ENCODE measurements at places on chromosomes 2 and 18.

GRCh38 chr2:62706721-62707521 lies 1.4 kb downstream of the EHBP1 start:
- no peak for DNase-seq

GRCh38 chr18:80143881-80144280 lies 34.8 kb downstream of the ADNP2 start:
- DNase-seq = no peak

DNA sequence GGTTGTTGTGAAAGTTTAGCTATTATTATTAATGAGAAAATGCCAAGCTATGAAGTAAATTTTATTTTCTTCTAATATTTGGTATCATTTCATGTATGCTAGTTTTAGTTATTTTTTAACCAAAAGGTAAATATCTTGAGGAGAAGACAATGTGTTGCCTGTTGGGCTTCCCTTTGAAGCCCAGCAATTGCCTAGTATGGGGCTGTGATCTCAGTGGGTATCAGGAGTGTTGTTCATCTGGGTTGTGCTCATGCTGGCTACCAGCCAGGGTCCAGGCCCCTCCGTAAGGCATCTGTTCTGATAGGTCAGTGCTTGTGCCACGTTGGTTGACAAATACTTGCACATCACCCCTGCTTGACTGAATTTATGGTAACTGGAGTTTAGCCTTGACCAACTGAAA lies 38.0 kb upstream of the DARS1 start:
- no peak for DNase-seq

DNA sequence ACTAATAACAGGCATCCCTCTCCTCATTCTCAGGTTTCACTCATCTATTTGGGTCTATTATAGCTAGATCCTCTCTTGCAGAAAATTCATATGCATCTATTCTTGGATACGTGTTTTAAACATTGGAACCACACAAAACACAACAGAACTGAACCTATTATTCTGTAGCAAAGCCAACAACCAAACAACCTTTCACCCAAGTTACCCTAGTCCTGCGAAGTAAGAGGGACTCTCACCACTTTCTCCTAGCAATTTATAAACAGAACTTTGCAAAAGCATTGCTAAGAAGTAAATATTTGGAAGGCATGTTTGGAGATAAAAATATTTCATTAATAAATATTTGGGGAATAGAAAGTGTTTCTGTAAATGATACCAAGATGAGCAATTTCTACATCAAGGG lies 20.4 kb upstream of the SH3BP4 start:
- DNase-seq = no peak

- DNase-seq = no peak
These were observed 51.2 kb downstream of the SLC4A5 start for GRCh38 chr2:74291886-74292621.

- DNase-seq = no peak
These were observed 532.7 kb upstream of the DCC start for GRCh38 chr18:51807336-51807735.

DNA sequence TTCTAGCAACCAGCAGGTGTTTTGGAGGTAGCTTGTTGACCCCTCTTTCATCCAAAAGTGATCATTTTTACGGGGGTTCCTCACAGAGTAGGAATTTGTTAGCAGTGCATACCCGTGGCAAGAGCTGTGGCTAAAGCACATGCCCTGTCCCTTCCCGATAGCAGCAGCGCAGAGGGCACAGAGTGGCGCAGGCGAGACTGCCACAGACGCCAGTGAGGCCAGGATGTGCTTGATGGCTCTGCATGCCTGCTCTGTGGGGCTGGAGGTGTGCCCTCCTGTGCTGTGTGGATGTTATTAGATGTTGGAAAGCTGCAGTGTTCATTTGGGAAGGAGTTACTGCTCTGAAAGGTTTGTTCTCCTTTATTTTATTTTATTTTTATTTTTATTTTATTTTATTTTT lies 153.6 kb downstream of the FAM210A start:
- DNase-seq = no peak

GRCh38 chr2:181157326-181157725 lies 176.9 kb downstream of the UBE2E3 start:
- DNase-seq = no peak

- DNase-seq = no peak
These were observed 96.4 kb downstream of the TCF4 start for GRCh38 chr18:55491616-55492015.

GRCh38 chr2:228318218-228318617 lies 136.7 kb upstream of the SPHKAP start:
- no peak for DNase-seq

GRCh38 chr2:155770516-155770915 lies 562.0 kb downstream of the NR4A2 start:
- no peak for DNase-seq

GRCh38 chr18:9814431-9814830 lies 71.3 kb upstream of the TXNDC2 start:
- no peak for DNase-seq

DNA sequence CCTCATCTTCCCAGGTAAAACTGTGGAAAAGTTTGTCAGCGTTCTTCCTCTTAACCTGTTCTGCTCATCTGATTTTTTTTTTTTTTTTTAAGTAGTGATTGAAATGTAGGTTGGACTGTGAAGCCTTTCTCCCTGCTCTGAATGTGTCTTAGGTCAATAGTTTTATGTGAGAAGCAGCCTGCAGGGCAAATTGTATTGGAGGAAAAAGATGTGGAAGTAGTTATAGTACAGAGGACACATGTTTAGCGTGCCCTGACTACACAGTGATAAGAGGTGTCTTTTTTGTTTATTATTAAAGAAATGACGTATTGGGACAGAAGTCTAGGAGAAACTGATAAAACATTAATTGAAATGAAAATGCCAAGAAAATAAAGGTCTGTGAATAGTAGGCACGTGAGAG lies 1.5 kb downstream of the MTA3 start:
- DNase-seq = no peak

GRCh38 chr2:1644427-1644826 lies 99.9 kb downstream of the PXDN start:
- no peak for DNase-seq

GRCh38 chr2:208049006-208049405 lies 23.7 kb upstream of the PLEKHM3 start:
- no peak for DNase-seq

DNA sequence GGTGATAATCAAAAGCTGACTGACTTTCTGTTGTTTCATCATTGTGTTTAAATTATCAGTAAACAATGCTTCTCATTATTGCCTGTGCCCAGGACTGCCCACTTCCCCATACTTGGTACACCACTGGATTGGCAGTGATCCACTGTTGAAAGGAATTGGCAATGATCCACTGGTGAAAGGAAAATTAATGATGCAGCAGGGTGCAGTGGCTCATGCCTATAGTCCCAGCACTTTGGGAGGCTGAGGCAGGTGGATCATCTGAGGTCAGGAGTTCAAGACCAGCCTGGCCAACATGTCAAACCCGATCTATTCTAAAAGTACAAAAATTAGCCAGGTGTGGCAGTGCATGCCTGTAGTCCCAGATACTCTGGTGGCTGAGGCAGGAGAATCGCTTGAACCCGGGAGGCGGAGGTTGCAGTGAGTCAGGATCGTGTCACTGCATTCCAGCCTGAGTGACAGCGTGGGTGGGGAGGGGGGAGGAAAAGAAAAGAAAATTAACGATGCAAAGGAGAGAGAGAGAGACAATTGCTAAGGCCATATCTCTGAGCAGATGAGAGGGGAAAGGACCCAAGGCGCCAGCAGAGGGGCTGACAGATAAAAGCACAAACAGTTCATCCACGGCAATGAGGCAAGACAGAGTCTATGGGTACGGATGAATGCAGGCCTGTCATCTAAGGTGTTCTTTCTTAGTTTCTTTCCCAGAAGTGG lies 10.2 kb upstream of the GTF2A1L start:
- DNase-seq = no peak

DNA sequence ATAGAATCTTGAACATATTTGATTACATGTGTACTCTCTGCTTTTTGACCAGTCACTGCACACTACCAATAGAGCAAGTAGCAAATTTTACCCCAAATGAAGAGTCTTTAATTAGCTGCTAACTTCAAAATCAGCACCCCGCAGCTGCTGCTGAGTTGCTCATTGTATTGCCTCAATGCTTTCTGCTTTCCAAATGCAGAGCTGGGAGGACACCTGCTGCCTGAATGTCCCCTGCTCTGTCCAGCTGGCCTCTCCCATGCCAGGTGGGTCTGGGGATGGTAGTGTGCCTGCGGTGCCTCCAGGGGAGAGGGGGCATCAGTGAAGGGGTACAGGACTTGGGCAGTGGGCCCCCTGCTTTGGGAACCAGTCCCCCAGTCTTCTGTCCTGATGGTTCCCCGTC lies 184.8 kb downstream of the PRKCE start:
- DNase-seq = no peak

DNA sequence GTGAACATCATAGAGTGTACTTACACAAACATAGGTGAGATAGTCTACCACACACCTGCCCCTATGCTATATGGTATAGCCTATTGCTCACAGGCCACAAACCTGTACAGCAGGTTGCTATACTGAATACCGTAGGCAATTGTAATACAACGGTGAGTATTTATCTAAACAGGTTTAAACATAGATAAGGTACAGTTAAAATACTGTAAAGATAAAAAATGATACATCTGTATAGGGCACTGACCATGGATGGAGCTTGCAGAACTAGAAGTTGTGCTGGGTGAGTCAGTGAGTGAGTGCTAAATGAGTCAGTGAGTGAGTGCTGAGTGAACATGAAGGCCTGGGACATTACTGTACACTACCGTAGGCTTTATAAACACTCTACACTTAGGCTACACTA lies 267.0 kb upstream of the HS6ST1 start:
- no peak for DNase-seq

DNA sequence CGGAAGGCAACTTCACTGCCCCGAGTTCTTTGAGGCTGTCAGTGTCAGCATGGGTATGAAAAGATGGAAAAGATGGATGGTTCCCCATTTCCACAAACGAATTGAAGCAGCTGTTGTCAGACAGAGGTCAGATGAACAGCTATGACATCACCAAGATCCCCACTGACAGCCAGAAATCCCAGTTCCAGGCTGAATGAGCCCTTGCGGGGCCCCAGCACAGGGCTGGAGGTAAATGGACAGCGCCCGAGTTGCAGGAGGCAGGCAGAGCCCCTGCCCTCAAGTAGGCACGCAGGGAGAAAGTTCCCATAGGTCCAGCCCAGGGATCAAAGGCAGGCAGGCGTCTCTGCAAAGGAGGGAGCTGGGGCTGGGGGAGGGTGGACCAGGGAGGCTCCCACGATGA lies 169.5 kb upstream of the AGAP1 start:
- no peak for DNase-seq

DNA sequence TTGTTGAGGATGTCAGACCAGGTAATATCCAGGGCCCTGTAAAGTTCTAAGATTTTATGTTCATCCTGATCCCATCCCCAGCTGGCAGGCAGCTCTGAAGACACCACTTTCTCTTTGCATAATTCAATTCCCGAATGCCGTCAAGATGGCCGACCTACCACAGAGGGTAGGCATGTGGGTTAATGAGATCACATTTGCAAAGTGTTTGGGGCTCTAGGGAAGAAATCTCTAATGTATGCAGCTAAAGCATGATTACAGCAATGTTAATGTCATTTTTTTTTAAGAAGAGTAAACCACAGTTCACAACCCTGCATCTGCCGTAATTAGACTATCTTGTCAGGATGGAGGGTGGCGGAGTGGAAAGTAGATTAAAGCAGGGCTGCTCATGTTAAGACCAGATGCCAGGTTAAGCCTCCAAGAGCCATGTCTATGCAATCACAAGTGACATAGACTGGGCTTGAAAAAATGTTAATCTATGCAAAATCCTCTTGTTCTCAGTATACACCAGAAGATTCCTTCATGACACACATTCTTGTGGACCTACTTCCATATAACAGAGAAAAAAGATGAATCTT lies 131.4 kb downstream of the ALK start:
- DNase-seq = no peak

DNA sequence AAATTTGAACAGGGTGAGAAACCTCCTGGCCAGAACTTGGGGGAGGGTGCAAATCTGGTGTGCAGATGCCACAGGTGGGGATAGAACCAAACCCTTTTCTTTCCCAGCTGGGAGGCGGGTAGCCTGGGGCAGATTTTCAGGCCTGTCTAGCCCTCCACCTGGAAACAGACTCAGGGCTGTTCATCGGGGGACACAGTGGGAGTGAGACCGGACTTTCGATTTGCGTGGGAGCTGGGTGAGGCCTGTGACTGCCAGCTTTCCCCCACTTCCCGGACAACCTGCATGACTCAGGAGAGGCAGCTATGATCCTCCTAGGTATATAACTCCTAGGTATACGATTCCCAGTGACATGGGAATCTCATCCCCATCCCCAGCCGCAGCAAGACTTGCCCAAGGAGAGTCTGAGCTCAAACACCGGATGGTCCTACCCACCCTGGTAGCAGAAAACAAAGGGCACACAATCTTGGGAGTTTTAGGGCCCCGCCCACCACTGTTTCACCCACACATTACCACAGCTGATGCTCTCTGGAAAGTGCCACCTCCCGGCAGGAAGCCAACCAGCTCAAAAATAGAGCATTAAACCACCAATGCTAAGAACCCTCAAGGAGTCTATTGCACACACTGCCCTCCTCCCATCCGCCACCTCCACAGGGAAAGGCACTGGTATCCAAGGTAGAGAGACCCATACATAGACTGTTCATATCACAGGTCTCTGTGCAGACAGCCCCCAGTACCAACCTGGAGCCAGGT lies 92.5 kb downstream of the BARD1 start:
- no peak for DNase-seq

DNA sequence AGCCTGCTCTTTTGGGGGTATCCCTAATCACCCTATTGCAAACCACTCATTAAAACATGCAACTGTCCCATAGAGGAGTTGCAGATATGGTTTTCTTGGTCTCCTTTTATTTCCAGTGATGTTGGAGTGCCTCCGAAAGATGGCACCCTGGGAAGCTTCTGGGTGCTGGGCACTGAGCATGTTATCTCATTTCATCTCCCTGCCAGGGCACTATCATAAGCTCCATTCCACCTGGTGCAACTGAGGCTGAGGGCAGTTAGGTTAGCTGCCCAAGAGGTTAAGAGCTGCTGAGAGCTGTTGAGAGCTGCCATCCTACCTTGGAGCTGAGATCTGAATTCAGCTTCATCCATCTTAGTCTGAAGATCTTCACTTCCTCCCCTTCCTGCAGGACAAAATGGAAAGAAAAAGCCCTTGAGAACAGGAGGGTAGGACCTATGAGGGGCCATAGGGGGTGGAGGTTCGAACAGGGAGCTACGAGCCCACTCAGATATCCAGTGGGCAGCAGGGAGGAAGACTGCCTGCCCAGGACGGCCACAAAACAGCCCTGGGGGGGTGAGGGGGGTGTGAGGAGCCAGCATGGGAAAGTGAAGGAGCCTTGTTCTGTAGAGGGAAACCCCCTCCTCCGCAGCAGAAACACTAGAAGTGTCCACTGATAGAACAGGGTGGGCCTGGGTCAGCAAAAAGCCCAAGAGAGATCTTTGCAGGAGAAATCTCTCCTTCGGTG lies 202.5 kb downstream of the ZFP36L2 start:
- no peak for DNase-seq

DNA sequence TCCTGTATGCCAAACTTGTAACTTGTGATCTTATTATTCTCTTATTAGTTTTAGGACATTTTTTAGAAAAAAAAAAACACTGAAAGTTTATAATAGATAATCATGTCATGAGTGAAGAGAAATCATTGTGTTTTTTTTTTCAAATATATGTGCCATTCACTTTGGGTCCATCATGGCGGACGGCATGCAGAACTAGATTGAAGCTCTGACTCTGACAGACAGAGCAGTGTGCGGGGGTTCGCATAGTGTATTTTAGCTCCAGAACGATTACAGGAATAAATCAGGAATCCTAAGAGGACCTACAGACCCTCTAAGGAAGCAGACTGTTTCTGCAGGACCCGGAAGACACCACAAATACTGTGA lies 484.4 kb upstream of the REG3G start:
- DNase-seq = no peak
